ENCODE measurements at places on chromosomes 6 and 20.

DNA sequence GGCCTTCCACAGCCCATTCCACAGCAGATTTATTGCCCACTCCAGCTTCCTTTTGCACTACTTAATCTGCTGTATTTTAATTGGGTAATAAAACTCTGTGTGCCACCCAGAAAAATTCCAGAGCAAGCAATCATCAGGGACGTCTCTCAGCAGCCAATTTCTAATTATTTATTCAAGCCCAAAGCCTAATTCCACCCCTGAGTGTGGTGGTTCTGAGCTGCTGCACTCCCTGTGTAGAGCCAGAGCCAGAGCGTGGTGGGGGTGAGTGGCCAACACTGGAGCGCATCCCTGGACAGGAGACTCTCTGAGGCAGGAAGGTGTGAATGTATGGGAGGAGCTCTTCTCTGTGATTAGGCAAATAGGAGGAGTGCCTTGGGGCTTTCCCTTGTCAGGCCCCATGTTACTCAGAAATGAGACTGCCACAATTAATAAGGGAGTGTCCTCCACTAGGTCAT, 66.1 kb downstream of the CD24 start:
- no peak for DNase-seq

DNA sequence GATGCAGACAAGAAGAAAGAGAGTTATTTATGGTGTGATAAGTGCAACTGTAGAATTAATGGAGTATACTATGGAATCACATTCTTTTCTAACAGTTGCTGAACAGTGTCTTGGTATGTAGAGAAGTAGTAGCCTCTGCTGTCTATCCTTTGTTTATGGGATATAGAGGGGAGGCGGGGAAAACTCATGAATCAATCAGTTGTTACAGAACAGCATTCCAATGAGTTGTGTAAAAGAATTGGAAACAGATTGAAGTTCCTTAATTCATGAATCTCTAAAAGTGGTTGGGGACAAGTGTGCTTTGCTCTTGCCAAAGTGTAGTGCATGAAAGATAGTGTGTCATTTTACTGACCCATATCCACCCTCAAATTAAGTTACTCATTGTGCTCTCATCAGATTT, 77.7 kb downstream of the FLRT3 start:
- DNase-seq: no peak

DNA sequence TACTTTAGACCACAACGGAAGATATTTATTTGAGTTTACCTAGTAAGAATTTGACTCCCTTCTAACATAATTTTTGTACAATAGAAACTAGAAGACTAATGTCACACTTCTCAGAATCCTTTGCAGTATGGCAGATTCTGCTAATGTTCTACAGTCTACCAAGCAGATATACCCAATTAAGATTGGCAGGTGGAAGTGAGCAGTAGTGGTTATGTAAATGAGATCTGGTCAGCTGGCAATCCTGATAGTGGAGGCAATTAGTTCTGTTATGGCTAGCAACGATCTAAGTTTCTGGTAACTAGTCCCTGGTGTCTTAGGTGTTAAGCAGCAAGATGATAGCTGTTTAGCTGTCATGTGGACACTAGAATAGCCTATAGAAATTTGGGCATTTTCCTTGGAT, 101.0 kb downstream of the CENPW start:
- DNase-seq: no peak

DNA sequence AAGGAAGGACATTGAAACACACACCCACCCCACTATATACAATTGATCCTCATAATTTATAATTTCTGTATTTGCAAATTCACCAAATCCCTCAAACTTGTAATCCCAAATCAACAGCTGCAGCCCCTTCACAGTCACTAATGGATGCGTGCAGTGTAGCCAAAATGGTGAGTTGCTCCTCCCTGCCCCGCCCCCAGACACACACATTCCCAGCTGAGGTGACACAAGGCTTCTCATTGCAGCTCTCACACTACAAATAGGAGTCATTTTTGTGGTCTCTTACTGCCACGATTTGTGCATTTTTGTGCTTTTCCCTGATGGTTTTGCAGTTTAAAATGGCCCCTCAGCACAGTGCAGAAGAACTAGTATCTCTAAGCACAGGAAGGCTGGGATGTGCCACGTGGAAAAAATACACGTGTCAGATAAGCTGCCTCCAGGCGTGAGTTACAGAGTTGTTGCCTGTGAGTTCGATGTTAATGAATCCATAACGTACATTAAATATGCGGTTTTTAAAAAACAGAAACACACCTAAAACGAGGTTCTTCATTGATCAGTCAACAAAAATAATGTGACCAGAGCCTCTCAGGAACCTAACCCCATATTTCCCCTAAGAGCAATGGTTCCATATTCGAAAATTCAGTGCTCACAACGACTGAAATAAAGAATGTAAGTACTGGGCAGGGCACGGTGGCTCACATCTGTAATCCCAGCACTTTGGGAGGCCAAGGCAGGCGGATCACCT, 8.2 kb downstream of the ATP9A start:
- no peak for DNase-seq

DNA sequence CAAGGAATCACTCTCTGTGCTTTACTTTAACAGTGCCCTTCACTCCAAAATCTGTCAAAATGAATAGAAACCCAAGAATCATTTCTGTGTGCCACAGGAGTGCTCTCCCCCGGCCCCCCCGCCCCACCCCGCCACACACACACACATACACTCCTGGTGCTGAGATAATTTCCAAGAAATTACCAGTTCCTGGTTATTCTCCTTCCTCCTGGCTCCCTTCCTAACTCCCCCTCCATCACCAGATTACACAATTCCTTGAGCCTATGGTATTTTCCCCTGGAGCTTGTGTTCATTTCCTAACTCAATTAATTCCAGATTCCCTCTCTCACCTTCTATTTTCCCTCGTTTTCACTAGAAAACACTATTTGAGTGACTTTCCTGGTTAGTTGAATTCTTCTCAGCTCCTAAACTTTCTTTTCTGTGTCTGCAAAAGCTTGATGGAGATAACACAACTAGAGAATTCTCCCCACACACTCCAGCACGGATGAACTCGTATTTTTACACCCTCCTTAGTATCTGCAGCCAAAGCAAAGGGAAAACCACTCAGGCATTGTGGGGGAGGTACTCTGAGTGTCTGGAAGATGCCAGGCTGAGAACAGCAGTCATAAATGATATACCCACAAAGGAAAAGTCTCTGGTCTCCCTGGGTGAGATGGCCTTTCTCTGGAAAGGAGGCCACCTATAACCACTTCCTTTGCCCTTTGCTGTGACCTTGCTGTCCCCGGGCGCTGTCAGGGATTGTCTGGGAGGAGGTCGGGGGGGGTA, 1.9 kb upstream of the SLC24A3 start:
- no peak for DNase-seq

DNA sequence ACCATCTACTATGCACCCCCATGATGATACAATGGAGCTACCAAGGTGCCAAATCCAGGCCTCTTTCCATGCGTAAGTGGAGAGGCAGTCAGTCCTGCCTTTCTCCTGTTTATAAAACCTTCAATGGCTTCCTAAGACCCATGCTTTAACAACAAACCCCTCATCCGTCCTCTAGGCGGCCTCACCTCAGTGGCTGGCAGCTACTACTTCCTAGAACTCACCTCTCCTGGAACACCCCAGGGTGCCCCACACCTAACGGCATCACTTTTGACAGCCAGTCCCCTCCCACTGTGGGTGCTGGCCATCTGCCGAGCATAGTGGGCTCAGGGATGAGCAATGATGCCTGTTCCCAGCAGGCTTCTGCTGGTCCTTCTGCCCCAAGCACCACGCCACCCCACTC, 80.0 kb upstream of the TAB2 start:
- DNase-seq: no peak

GRCh38 chr6:75758061-75758460, 9.0 kb downstream of the MYO6 start:
- DNase-seq: no peak

DNA sequence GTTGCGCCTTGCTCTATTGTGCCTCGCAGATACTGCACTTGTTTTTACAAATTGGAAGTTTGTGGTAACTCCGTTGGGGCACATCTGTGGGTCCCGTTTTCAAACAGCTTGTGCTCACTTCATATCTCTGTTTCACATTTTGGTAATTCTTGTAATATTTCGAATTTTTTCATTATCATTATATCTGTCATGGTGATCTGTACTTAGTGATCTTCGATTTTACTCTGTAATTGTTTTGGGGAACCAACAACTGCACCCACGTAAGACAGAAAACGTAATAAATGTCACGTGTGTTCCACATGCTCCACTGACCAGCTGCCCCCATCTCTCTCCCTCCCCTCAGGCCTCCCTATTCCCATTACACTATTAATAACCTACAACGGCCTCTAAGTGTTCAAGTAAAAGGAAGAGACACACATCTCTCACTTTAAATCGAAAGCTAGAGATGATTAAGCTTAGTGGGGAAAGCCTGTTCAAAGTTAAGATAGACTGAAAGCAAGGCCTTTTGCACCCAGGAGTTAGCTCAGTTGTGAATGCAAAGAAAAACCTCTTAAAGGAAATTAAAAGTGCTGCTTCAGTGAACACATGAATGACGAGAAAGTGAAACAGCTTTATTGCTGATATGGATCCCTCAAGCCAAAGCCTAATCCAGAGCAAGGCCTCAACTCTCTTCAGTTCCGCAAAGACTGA, 26.9 kb downstream of the TTLL2 start:
- DNase-seq: no peak

DNA sequence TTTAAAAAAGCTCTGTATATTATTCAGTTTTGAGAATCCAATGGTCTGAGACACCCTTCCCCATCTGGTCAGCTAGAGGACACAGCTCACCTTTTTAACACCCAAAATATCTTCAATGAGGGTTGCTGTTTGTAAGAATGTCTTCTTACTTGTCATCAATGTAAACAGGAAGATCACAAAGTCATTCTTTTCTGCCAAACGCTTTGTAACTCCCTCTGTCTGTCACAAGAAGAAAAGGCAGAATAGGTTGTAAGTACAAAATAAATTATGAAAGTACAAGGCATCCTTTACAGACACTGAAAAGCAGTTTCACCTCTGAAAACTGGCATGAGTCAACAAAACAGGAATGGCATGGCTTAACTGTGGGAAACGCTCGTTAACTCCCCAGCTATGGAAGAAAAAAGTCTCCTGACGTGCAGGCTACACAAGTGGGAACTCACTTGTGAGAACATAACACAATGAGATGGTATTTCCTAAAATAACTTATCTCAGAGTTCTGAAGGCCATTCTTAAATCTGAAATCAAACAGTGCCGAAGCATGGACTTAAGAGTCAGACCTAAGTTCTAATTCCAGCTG, 42.7 kb downstream of the TRPC4AP start:
- no peak for DNase-seq

DNA sequence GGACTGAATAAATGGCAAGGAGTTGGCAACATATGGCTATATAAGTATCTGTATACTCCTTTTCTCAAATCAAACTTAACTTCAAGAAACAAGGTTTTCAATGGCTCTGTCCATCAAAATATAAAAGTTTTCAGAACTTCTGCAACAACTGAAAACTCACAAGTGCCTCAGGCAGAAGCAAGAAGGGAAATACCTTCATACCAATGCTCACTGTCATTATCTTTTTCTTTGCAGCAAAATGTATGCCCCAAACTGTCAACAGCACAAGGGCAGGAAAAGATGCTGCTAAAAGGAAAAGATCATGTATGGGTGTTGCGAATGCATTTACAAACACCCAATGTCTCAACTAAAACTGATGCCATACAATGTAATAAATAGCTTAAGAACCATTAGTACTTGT, 45.9 kb downstream of the PTPRK start:
- DNase-seq: no peak

DNA sequence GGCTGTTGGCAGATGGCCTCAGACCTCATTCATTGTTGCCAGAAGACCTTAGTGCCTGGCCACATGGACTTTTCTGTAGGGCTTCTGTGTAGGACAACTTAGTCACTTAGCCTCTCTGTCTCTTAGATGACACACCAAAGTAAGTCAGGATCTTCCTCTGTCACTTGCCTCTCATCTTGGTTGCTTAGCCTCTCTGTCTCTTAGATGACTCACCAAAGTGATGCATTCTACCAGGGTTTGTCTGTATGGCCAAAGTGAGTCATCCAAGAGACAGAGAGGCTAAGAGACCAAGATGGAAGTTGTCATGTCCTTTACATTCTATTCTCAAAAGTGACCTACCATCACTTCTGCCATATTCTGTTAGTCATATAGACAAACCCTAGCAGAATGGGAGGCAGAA, 255.9 kb upstream of the DEFB112 start:
- no peak for DNase-seq

GRCh38 chr20:63055575-63056235, 48.9 kb upstream of the BHLHE23 start:
- no peak for DNase-seq

- DNase-seq: peak; percentile 85
Observed at GRCh38 chr20:50957798-50958614, at the start of gene DPM1. Gene DPM1, minus strand, starts transcription at chr20:50958532. Its CDS starts 9 bp downstream, at chr20:50958523.

GRCh38 chr6:84522135-84522549, 242.3 kb downstream of the TBX18 start:
- no peak for DNase-seq

DNA sequence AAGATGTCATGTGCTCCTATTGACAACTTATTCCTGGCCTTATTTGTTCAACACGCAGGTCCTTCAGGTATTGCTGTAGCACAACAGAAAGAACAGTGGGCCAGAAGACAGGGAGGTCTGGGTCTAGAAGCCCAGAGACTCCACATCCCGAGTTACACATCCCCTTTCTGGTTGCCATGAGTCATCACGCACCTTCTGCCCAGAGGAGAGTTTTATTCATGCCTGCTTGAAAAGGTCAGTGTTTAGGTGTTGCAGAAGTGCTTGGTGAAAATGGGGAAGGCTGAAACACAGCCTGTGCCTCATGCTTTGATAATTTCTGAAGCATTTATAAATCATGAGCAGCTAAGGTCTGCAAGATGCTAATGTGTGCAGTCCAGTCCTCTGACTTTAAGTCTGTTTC, 256.4 kb downstream of the GMPR start:
- DNase-seq: no peak

GRCh38 chr6:116390581-116390980, 19.8 kb downstream of the DSE start:
- DNase-seq: no peak

- DNase-seq: no peak
Observed at GRCh38 chr20:42018979-42019378, 400.8 kb upstream of the CHD6 start.

DNA sequence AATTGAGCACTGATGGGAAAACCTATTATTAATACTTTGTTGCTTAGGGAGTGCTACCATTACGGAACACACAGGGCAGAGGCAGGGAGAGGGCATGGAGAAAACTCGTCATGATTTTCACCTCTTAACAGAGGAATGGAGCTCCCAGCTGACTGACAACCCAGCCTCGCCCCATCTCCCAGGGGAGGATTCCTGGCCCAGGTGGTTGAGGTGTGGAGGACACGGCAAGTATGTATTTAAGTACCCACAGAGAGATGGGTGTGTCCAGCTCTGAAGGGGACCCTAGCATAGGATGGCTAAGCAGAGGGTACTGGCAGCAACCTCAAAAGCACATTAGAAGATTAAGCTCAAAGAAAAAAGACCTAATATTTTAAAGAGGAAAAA, 261.9 kb upstream of the MOCS1 start:
- DNase-seq: no peak

Measured in stimulated activated CD4-positive, alpha-beta T cell treated with anti-CD3 and anti-CD28 coated beads, Interleukin-1b, Interleukin-23, amount 100 ng/mL, for 4 hours (primary cell).